CD8-positive, alpha-beta memory T cell (primary cell): ENCODE measurements at places on chromosomes 5 and 9. TPM values are rescaled to one million over a fixed set of nuclear protein-coding genes. Genes with fewer than 3 reads are reported as not detected.

DNA sequence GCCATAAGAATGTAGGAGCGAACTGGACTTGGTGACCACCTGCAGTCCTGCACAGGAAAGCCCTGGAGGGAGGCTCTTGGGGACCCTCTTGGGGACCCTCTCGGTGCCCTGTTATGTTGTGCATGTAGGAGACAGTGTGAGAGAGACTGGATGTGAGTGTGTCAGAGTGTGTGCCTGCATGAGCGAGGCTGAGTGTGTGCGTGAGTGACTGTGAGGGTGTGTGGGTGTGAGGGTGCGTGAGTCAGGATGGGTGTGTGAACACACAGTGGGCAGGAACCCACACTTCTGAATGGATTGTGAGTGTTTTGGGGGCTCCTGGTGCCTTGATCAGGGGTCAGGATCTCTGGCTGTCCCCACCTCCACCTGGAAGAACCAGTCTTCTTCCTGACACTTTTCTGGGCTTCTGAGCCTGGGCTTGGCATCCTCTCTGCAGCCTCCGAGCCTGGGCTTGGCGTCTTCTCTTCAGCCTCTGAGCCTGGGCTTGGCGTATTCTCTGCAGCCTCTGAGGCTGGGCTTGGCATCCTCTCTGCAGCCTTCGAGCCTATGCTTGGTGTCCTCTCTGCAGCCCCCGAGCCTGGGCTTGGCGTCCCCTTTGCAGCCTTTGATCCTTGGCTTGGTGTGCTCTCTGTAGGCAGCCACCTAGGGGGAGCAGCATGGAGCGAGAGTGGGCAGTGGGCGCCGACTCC is 25.6 kb upstream of the ANKRD33B start:
- no peak for DNase-seq

DNA sequence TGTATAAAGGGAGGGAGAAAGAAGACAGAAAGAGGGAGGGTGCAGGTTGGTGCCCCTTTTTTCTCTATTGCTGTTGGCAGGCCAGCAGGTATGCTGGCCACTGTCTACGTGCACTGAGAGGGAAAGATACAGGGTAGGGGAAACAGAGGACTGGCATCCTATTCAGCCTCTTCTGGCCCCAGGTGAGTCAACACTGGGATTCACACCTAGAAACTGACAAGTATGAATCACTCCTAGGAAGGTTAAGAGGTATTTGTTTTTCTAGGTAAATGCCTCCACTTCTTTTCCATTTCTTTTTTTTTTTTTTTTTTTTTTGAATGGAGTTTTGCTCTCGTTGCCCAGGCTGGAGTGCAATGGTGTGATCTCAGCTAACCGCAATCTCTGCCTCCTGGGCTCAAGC is 2.8 kb upstream of the UBAP1 start:
- DNase-seq, result no peak

Gene POU5F2
- total RNA-seq, result 0.28 TPM

Gene GADD45G
- total RNA-seq, result 3.4 TPM

- no peak for DNase-seq
These were observed 3.2 kb downstream of the ZNF618 start for GRCh38 chr9:113879318-113879717.
